ENCODE measurements at places on chromosomes 16 and 17.

GRCh38 chr17:19381361-19381740 is 3.1 kb downstream of the MAPK7 start:
- DNase-seq, result no peak

GRCh38 chr16:85584267-85584666 is 28.9 kb upstream of the GSE1 start:
- DNase-seq, result no peak

DNA sequence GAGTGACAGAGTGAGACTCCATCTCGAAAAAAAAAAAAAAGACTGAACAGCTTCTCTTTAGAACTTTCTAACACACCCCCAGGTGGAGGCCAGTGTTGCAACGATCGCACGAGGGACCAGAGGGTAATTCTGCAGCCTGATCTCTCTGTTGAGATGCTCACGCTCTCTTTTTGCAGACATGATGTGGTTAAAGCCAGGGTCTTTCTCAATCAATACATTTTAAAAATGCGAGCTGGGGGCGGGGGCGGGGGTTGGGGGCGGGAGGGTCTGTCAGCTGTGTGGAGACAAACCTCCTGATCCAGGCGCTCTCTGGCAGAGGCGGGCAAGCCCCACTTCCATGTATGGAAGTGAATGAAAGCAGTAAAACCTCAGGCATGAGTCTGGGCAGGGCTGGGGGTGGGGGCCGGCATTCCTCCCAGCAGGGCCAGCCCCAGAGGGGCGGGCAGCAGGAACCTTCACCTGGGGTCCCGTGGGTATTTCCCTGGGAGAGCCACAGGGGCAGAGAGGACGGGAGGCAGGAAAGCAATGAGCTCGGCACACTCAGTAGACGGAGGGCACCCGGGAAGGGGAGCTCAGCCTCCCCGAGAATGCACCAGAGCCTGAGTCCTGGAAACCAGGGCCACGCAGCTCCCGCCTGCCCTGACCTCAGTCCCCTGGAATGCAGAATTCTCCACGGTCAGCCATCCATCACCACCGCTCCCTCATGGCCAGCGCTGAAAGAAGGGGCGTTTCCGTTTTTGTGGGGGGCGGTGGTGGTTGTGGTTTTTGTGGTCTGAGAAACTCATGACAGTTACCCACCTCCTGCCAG is 28.0 kb downstream of the NXN start:
- no peak for DNase-seq

DNA sequence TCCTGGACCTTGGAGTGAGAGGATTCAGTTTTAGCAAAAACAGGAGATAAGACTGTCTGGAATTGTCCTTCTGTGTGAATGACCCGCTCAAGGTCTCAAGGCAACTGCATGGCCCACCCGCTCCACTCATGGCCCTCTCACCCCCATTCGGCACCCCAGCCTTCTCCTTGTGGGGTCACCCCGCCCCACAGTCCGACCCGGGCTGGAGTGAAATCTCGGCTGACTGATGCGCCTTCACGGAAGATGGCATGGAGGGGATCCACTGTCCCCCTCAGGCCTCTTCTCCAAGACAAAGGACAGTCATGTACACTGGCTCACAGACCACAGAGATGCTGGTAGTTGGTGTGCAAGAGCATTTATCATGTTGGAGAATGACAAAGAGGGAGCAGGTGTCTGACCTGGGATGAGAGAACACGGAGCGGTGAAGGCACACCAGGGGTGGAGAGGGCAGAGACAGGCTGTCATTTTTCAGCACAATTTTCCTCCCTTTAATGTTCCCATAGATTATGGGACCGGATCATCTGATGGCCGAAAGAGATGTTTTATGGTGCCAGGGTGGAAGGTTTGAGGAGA is 391.9 kb upstream of the TNRC6C start:
- DNase-seq, result no peak

GRCh38 chr17:40107522-40108174 is 7.3 kb upstream of the NR1D1 start:
- DNase-seq, result no peak

GRCh38 chr17:78735832-78736525 is 46.1 kb downstream of the CYTH1 start:
- no peak for DNase-seq

DNA sequence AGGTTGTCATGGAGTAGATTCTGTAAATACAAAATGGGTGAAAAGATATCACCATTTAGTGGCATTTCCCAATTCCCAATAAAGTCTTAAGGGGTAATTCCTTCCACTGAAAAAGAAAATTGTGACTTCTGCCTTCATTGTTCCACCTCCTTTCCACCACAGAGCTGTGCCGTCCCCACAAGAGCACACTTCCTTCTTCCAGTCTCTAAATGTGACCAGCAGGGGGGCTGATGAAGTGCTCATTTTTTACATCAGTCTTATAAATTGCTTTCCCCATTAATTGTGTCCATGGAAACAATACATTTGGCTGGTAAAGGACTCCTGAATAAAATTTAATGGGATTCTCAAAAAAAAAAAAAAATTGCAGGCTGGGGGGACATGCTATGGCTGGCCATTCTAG is 260.8 kb upstream of the PSMD7 start:
- no peak for DNase-seq

DNA sequence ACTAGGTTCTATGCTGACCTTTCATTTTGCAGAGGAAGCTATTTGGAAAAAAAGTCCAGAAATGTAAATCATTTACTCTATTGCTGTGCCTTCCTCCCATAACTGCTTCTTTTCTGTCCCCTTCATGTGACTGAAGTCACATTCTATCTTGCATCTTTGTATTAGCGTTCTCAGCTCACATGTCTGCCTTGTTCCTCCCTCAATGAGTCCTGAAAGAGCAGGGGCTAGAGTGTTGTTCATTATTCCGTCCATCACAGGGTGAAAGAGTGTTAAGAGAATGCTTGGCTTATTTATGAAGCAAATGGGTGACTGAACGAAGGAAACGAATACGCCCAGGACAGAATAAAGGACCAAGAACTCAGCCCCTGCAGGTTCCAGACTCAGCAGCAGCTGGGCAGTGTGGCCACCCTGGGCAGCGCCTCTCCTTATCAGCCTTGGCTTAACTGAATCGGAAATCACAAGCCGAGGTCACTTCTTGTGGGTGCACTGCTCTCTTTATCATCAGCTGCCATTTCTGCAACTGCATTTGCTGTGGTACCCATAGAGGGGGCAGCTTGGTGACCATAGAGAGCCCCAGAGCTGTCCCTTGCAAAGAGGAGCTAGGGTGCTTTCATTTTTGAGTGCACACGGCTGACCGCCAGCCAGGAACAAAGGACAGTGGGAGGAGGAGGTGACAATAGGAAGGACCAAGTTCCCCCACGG is 1.8 kb upstream of the PIK3R6 start:
- no peak for DNase-seq

- DNase-seq, result no peak
Measured at GRCh38 chr17:21194703-21195102, 19.3 kb downstream of the TMEM11 start.

DNA sequence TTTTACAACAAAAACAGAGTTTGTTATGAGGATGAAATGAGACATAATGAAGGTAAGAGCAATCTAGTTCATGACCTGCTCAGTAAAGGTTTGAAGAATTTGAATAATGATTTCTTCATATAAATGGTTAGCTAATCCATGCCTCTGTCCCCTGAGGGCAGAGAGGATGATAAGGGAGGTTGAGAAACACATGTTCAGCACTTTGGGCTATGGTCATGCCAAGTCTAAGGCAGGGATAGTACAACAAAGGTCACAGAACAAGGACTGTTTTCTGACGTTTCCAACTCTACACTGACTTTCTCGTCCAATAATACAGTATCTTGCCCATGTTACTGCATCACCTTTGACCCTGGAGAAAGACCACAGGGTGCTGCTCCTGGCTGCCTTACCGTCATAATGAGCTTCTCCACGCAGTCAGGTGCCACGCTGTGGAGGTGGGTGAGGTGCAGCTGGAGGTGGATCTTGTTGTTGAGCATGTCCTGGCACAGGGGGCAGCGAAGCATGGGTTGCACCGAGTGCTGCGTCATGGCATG is 236.7 kb downstream of the ZFHX3 start:
- DNase-seq, result no peak

DNA sequence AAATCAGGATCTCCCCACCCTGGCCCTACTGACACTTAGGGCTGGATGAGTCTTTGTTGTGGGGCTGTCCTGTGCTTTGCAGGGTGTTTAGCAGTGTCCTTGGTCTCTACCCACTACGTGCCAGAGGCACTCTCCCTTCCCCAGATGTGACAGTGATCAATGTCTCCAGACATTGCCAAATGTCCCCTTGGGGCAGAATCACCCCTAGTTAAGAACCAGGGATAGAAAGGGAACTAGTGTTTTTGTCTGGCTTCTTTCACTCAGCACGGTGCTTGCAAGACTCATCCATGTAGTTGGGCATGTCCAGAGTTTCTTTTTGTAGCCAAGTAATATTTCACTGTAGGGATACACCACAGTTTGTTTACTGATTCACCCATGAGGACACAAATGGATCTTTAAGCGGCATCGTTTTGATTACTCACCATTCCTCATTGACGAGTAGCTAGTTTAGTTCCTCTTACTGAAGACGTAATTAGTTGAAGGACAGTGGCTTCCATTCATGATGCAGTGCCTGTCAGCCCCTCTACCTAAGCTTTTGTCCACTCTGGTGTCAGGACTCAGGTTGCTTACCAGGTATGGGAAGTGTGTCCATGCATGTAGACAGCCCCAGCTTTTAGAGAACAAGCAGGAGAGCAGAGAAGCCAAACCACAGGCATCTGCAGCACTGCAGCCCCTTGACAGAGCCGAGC is 26.0 kb upstream of the ITGB4 start:
- no peak for DNase-seq

DNA sequence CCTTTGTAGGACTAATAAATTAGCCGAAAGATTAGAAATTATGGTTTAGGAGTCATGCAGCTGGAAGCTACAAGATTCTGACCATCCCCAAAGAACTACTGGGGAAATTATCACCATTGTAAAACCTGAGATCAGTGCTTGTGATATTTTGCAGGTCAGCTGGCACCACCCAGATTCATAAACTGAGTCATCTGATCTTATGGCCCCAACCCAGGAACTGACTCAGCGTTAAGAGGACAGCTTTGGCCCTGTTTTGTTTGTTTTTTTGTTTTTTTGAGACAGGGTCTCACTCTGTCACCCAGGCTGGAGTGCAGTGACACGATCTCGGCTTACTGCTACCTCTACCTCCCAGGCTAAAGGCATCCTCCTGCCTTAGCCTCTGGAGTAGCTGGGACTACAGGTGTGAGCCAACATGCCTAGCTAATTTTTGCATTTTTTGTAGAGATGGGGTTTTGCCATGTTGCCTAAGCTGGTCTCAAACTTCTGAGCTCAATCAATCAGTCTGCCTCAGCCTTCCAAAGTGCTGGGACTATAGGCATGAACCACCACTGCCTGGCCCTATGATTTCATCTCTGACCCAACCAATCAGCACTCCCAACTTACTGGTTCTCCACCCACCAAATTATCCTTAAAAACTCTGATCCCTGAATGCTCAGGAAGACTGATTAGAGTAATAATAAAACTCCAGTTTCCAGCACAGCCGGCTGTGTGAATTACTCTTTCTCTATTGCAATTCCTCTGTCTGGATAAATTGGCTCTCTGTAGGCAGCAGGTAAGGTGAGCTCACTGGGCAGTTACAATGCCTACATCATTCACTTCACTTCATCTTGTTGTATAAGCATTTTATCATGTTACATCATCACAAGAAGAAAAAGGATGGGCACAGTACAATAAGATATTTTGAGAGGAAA is 79.4 kb upstream of the KSR1 start:
- DNase-seq, result no peak

DNA sequence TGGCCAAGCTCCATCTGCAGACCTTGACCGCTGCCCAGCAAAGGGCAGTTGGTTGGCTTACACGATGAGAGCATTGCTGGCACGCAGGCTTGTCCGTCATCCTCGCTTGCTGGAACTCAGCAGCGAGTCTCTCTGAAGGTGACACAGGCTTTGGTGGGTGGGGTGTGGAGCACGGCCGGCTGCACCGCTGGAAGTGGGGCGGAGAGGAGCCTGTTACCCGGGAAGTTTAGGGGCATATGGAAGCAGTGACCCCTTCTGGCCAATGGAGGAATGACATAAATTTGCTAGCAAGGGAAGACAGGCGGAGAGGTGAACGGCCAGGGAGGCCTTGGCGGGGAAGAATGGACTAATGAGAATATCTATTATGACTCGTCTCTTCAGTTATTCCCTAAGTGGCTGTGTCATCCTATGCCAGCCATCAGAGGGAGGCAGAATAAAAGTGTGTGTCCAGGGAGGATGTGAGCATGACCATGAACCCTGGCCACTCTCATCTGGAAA is 65.9 kb upstream of the SDK2 start:
- DNase-seq, result peak; percentile 19

GRCh38 chr16:9012848-9013507 is 49.3 kb upstream of the USP7 start:
- no peak for DNase-seq

GRCh38 chr16:48607056-48607825 is 2.7 kb downstream of the N4BP1 start:
- no peak for DNase-seq

- no peak for DNase-seq
Measured at GRCh38 chr17:42603318-42603717, 5.9 kb downstream of the RETREG3 start.

- no peak for DNase-seq
Measured at GRCh38 chr17:30816165-30816564, 8.3 kb downstream of the CRLF3 start.

- DNase-seq, result no peak
Measured at GRCh38 chr17:64162554-64162953, 32.6 kb upstream of the ERN1 start.

- no peak for DNase-seq
Measured at GRCh38 chr16:66405057-66405783, 21.9 kb upstream of the BEAN1 start.

DNA sequence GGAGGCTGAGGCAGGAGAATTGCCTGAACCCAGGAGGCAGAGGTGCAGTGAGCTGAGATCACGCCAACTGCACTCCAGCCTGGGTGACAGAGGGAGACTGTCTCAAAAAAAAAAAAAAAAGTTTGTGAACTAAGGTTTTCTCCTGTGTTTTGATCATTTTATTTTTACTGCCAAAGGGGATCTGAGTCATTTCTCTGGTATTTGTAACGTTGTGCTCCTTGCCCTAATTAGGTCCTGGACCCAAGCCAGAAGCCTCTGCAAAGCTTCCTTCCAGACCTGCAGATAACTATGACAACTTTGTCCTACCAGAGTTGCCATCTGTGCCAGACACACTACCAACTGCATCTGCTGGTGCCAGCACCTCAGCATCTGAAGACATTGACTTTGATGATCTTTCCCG is 32.1 kb downstream of the IST1 start:
- DNase-seq, result no peak

DNA sequence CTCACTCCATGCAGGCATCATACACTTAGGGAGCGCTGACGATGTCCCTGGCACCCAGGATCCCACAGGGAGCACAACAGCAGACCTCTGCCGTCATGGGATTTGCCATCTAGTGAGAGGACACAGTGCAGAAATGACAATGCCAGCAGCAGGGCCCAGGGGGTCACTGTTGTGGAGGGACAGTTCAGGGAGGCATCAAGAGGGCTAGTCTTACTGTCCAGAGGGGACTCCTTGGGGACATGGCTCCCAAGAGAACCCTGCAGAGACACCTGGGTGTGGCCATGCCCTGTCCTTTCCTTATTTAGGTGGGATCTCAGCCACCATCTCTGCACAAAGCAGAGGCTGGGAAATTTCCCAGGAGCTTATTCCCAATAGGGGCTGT is 73.7 kb downstream of the CRISPLD2 start:
- no peak for DNase-seq

- DNase-seq, result no peak
Measured at GRCh38 chr16:75326333-75326732, 74.9 kb upstream of the BCAR1 start.

GRCh38 chr17:49495842-49496182 is 719 bp downstream of the NGFR start:
- no peak for DNase-seq

- no peak for DNase-seq
Measured at GRCh38 chr17:65698381-65699061, 137.1 kb upstream of the AXIN2 start.
